ENCODE measurements at places on chromosomes 7 and 10.
A peak's percentile ranks its signal among the peaks of the same experiment; 100 is the strongest.

GRCh38 chr7:98617051-98617959, at the start of gene NPTX2:
Gene NPTX2, plus strand, starts transcription at chr7:98617285. Its CDS starts 177 bp downstream, at chr7:98617462.
- no peak for DNase-seq

GRCh38 chr10:103273041-103273441, 3.9 kb upstream of the INA start:
- DNase-seq: peak; percentile 100

- no peak for DNase-seq
Observed at GRCh38 chr7:11428877-11429581, 403.0 kb downstream of the THSD7A start.

- no peak for DNase-seq
Observed at GRCh38 chr10:73881221-73881919, 7.0 kb upstream of the CAMK2G start.

Measured in GM04503 (cell line).